Activated CD4-positive, alpha-beta memory T cell treated with anti-CD3 and anti-CD28 coated beads for 36 hours (primary cell): ENCODE measurements at places on chromosomes 2 and 18.
A peak's percentile ranks its signal among the peaks of the same experiment; 100 is the strongest.

DNA sequence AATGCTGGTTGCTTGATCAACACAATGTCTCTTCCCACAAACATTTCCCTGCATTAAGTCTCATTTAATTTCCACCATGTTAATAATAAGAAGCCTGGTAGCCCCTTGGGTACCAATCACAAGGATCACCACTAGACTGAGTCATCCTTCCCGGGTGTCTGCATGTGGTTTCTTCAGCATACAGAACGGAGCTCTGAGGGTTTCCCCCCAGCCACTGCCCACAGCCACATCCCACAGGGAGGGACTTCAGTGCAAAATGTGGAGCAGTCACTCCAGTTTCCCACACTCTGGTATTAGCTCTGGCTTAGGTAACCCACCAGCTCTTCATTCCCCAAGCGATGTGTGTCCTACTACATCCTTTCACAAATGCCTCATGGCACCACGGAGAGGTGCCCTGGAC, 42.7 kb upstream of the POLE4 start:
- DNase-seq, result peak; percentile 60

DNA sequence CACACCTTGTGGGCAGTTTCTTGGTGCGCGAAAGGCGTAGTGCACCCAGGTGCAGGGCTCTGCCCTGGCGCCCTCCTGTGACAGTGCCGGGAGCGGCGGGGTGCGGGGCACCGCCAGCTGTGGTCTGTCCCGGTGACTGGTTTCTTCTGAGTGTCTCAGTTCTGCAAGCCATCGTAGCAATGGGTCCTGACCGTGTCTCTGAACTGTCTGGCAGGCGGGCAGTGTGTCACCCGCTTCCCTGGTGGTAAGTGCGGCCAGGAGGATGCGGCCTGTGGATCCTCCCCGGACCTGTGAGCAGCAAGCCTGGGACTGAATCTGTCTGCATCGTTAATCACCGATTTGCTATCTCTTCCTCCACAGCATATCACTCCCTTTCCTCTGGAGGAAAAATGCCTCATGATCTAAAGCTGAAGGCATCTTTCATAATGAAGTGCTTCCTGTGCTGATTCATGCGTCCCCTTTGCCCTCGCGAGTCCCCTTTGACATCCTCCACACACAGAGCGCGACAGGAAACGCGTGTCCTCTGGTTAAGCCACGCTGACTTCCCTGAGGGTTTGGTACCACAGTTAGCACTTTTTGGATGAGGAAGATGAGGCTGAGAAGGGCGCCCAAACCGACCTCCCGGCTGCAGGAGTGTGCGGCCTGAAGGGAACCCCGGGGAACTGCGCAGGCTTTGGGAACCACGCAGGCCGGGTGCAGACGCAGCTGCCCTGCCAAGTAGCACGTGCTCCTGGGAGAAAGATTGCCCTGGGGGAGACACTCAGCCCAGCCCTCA, 416.0 kb upstream of the HS6ST1 start:
- peak; percentile 16 for DNase-seq

DNA sequence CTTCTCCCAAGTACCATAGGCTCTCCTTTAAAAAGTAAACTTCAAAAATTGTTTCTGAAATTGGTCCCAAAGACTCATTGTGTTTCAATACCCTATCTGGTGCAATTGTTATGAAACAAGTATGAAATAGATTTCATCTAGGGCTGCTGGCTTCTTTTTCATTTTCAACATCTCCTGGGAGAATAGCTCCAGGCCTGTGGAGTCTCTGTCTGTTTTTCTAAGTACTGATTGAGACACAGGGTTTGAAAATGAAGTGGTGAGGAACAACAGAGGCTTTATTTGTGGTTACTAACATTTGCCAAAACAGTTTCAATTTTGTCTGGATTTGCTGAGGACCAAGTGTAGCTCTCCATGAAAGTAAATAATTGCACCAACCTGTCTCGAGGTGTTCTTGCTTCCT, 315.9 kb upstream of the LRATD1 start:
- DNase-seq, result no peak

- DNase-seq, result no peak
Observed at GRCh38 chr2:67858886-67859285, 203.9 kb downstream of the C1D start.

DNA sequence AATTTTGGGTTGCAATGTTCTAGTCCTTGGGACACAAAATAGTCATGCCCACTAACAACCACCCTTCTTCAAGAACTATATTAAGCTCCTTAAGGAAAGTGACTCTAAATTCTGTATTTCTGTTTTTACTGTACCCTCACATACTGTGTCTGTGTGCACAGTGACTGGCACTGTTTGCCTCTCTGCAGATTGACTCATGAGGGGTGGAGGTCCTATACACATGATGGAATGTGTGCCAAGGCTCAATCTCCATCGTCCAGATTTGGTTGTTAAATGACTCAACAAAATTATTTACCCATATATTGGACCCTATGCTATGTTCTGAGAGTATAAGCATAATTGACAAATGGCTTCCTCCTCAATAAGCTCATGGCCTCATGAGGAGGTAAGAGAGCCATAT, 126.6 kb upstream of the CWC22 start:
- no peak for DNase-seq

DNA sequence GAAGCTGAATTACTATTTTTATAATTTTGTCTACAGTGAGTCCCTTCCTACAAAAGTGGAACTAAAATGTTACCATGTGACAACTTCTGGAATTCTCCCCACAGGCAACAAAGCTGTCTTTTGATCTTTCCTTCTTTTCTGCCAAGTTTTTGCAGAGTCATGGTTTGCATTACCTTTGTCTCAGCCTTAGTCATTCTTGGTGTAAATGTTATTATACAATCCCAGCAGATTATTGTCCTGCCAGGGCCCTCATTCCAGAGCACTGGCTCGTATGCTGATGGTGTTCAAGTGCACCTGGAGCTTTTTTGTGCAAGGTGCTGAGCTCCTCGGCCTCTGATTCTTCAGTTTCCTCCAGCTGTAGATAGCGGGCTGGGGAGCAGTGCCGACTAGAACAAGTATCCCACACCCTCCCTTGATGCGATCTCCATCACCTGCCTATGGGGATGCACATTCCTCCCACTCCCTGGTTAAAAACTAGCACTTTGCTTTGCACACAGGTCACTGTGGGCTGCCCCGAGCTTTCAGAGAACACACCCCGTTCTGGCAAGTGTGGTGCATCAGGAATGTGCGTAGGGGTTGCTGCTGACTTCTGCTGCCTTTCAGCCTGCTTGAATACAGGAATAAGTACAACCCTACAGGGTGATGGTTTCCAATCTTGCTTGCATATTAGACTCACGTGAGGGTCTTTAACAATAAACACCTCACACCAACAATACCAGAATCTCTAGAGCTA, 263.6 kb downstream of the RNF144A start:
- no peak for DNase-seq

GRCh38 chr2:156728328-156728727, 292.1 kb downstream of the GPD2 start:
- no peak for DNase-seq

GRCh38 chr18:53629337-53629736, 595.1 kb downstream of the MBD2 start:
- DNase-seq, result no peak

GRCh38 chr2:3463186-3463835, 56.0 kb downstream of the ADI1 start:
- DNase-seq, result no peak

DNA sequence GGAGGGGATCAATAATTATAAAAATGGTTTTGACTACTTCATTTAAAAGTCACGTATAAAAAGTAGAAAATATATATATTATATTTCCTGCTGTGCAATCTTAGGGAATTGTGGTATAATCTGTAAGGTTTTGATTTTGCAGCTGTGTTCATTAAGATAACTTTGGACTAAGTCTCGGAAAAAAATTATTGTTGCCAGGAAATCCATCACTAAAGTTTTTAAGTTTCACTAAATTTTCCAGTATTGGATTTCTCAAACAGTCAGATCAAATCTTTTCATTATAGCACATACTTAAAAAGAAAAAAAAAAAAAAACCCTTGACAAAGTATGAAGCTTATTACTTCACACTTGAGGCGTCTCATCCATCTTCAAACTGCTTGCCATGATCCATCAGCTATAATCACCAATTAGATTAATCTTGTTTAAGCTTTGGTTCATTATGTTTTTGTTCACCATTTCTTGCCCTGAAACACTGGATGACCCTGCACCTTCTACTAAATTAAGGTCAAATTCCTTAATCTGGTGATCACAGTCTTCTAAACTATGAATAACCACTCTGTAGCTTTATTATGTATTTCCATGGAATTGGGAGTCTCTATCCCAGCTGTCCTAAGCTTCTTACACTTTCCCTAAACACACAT, 326.6 kb upstream of the COL3A1 start:
- no peak for DNase-seq

- peak; percentile 12 for DNase-seq
Observed at GRCh38 chr2:50491541-50492476, 540.1 kb downstream of the NRXN1 start.
